ENCODE measurements at places on chromosomes 6 and 20. TPM values are rescaled to one million over a fixed set of nuclear protein-coding genes. Genes with fewer than 3 reads are reported as not detected.
A peak's percentile ranks its signal among the peaks of the same experiment; 100 is the strongest.

C4A gene
- 3.8 TPM for total RNA-seq

GRCh38 chr6:155388591-155388990 lies 67.0 kb downstream of the NOX3 start:
- no peaks in the 10 kb centered on the region for H3K27me3 ChIP-seq
- no peaks in the 10 kb centered on the region for H3K36me3 ChIP-seq
- H3K4me3 ChIP-seq: no peak overlapping the region

DNA sequence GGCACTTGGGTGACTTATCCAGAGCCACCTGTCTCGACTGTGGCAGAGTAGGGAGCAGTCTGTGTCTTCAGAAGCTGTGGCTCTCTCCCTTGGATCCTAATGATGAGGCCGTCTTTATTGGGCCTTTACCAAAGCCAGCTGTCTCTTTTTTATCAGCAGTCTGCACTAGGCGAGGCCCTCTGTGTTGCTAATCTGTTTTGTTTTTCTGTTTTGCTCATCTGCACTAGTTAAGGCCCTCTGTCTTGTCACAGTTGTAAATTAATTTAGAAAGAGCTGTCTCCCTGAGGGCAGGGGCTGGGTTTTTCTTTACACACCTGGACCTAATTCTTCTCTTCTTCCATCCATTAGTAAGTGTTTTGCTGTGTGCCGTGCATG lies 45.0 kb downstream of the CDS2 start:
- no peaks in the 10 kb centered on the region for H3K27me3 ChIP-seq
- no peaks in the 10 kb centered on the region for H3K36me3 ChIP-seq
- no peak overlapping the region for H3K27ac ChIP-seq

LY6G6C gene
- total RNA-seq: 0.66 TPM

GRCh38 chr6:33966536-33966935 lies 162.7 kb upstream of the MLN start:
- H3K4me3 ChIP-seq: no peak overlapping the region
- H3K36me3 ChIP-seq: no peaks in the 10 kb centered on the region
- no peak overlapping the region for H3K27ac ChIP-seq
- no peak for DNase-seq
- H3K4me1 ChIP-seq: no peaks in the 10 kb centered on the region

DNA sequence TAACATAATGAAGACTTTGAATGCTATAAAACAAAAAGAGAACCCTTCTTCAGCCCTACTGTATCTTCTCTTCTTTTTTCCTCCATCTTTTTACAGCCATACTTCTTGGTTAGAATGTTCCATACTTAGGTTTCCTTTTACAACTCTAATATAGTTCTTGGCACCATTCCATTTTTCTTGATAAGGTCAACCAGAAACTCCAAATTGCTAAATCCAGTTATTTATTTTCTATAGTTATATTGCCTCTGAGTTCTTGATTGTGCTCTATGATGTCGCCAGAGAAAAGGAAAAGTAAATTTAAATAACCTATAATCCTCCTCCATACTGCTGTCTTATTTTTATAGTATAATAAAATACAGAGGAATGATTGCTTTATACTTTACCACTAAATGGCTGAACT lies 26.7 kb upstream of the COL10A1 start:
- no peaks in the 10 kb centered on the region for H3K36me3 ChIP-seq
- H3K4me3 ChIP-seq: no peak overlapping the region
- no peaks in the 10 kb centered on the region for H3K27me3 ChIP-seq
- no peak overlapping the region for H3K27ac ChIP-seq
- DNase-seq: no peak

DNA sequence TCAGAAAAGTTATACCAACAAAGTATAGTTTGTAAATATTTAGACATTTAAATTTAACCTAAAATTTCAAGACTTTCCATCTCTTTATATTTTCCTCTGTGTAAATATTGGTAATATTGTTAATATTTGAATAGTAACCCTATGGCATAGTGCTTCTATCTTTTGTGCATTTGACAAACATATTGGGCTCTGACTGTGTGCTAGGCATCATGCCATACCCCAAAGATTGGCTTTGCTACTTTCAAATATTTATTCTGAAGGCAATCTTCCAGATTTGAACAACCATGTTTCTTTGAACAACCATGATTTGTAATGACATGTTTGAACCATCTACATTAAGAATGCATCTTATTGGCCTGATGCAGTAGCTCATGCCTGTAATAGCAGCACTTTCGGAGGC lies 15.5 kb upstream of the PRDM1 start:
- H3K4me1 ChIP-seq: peaks cover 8% of the 10 kb centered on the region
- H3K27me3 ChIP-seq: peaks cover 3% of the 10 kb centered on the region
- no peak overlapping the region for H3K27ac ChIP-seq
- H3K36me3 ChIP-seq: no peaks in the 10 kb centered on the region
- no peak overlapping the region for H3K4me3 ChIP-seq
- DNase-seq: no peak

DNA sequence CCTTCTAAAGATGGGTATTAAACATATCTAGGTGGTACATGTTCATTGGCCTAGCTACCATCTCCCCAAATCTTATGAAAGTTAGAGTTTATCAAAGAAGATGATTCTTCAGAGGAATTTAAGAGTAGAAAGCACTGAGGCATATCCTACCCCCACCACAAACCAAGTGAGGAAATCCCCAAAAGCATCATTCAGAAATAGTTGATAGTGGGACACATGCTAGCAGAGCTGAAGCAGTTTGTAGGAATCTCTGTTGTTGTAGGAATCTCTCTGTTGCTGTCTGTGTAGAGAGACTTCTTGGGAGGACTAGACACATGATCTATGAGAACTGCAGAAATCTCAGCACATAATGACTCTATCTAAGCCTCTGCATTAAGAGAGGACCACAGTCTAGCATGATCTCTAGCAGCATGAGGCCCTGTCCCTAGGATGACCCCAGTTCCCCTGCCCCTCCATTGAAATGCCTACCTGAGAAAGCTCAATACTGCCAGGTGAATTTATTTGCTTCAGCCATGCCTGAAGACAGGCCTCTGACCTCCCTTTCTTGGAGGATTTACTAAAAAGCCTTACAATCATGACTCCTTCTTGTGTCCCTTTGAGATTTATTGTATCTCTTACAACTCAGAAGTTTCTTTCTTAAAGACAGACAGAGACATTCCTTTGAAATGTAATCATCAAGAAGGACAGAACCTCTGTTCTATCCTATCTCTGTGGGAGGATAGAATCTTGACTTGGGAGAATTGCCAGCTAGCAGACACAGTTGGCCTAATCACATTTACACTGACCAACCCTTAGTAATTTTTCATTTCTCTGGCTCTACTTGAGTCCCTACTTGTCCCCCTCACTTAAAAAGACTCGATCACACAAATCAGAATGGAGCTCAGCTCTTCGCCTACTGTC lies 582.4 kb downstream of the PHF3 start:
- H3K4me3 ChIP-seq: no peak overlapping the region
- no peaks in the 10 kb centered on the region for H3K27me3 ChIP-seq
- peaks cover 4% of the 10 kb centered on the region for H3K4me1 ChIP-seq
- DNase-seq: no peak

- no peaks in the 10 kb centered on the region for H3K4me1 ChIP-seq
- DNase-seq: no peak
- H3K27ac ChIP-seq: no peak overlapping the region
- H3K27me3 ChIP-seq: no peaks in the 10 kb centered on the region
Measured at GRCh38 chr20:43408848-43409576, 48.7 kb upstream of the SRSF6 start.

DNA sequence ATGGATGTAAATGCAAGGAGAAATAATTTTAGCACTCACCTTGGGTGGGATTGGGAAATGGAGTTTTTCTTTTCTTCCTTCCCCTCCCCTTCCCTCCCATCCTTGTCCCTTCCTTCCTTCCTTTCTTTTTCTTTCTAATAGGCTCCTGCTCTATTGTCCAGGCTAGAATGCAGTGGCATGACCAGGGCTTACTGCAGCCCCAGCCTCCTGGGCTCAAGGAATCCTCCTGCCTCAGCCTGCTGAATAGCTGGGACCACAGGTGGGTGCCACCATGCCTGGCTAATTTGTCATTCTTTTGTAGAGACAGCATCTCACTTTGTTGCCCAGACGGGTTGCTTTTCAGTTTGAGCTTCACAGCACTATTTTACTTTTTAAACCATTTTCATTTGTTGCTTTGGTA lies 21.5 kb upstream of the ATRN start:
- H3K4me1 ChIP-seq: no peaks in the 10 kb centered on the region
- H3K27me3 ChIP-seq: peaks cover 11% of the 10 kb centered on the region
- H3K27ac ChIP-seq: no peak overlapping the region
- no peak overlapping the region for H3K4me3 ChIP-seq
- no peak for DNase-seq

- no peak overlapping the region for H3K4me3 ChIP-seq
- no peak overlapping the region for H3K27ac ChIP-seq
- peak; percentile 85 for DNase-seq
Measured at GRCh38 chr6:90403489-90404381, 107.1 kb upstream of the BACH2 start.

- peak; percentile 89 for DNase-seq
- peak within 1 kb of the TSS; percentile 64 for H3K27ac ChIP-seq
- H3K36me3 ChIP-seq: no peaks in the 10 kb centered on the region
- no peaks in the 10 kb centered on the region for H3K27me3 ChIP-seq
Measured at GRCh38 chr6:148746363-148747144, at the start of gene UST. TSS of gene UST (plus strand) at chr6:148747030. CDS start at chr6:148747431, 401 bp downstream.

TMC2 gene
- not detected for total RNA-seq

- H3K4me1 ChIP-seq: no peaks in the 10 kb centered on the region
- no peak overlapping the region for H3K4me3 ChIP-seq
- H3K27me3 ChIP-seq: no peaks in the 10 kb centered on the region
Measured at GRCh38 chr6:73679009-73679408, 17.0 kb upstream of the CD109 start.

DNA sequence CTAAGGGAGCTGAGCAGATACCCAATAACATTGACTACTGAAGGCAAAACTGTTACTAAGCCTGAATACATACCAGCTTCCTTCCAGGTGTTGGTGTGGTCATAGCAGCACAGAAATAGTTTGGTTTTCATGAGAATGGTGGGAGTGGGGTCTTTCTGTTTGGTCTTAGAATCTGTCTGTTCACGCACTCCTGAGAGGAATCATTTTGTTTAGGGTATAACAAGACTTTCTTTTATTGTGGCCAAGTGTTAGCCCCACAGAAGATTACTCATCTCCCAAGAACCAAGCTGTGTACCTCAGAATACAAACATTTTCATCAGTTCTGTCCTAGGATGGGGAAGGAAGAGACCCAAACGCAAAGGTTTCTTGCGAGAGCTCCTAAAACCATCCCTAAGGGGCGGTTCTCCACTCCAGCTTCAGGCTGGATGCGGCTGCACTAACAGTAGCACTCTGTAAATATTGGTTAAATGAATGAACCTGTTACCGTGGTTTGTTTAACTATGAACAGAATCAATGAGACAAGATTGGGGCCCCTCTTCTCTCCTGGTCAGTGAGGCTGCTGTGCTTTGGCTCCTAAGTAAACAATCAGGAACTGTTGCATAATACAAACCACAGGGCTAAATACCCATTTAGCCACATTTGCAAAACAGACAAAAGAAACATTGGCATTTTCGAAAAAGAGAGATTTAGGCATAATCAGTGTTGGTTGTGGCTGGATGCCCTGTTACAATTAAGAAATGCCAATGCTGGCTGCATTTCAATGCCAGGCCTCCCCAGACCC lies 44.9 kb downstream of the SNAP25 start:
- peak; percentile 27 for DNase-seq
- peaks cover 2% of the 10 kb centered on the region for H3K27me3 ChIP-seq
- no peaks in the 10 kb centered on the region for H3K4me1 ChIP-seq
- H3K27ac ChIP-seq: no peak overlapping the region
- H3K36me3 ChIP-seq: no peaks in the 10 kb centered on the region

DNA sequence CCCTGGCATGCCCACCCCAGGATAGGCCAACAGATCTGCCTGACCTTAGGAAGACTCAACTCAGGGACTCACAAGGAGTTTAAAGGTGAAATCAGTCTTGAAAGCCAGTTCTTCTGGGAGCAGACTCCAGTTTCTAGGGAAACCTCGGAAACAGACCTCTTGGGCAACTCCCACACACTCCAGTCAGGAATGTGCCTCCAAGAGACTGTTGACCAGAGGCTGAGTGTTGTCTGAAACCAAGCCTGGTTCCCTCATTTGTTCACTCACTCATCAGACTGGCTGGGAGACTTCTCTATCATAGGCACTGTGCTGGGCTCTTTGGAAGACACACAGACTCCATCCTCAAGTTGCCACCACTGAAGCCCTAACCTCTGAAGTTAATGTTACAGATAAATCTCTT lies 1.8 kb downstream of the TREM1 start:
- H3K27ac ChIP-seq: no peak overlapping the region
- H3K27me3 ChIP-seq: peaks cover 4% of the 10 kb centered on the region
- DNase-seq: peak; percentile 12
- H3K4me3 ChIP-seq: no peak overlapping the region

DNA sequence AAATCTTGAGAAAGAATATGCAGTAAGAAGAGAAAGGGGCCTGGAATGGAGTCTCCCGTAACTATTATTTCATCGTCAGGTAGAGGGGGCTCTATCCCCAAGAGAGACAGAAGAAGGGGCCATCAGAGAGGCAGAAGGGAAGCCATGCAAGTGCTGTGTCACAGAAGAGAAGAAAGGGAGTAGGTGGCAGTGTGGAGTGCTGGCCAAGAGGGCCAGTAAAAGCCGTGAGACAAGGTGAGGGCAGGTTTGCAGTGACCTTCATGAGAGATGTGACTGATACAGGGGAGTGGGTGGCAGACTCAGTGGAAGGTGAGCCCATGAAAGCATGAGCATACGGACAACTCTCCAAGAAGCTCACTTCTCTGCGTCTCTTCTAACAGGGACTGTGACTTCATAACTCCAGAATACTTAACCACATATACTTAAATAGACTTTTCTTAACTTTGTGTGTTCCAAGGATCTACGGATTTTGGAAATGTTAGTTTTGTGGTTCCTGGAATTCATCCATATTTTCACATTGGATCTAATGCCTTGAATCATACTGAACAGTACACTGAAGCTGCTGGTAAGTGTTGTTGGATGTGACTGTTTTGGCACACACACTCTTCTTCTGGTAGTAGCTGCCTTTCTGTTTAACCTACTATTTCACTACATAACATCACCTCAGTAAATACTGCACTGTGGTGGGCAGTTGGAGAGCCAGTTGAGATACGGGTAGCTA lies 15.6 kb downstream of the PM20D2 start:
- no peak overlapping the region for H3K27ac ChIP-seq
- H3K4me3 ChIP-seq: no peak overlapping the region
- H3K27me3 ChIP-seq: no peaks in the 10 kb centered on the region
- peak; percentile 54 for DNase-seq

GRCh38 chr6:44494011-44494501 lies 106.5 kb downstream of the CDC5L start:
- peak; percentile 90 for DNase-seq
- no peaks in the 10 kb centered on the region for H3K27me3 ChIP-seq
- no peak overlapping the region for H3K4me3 ChIP-seq
- H3K27ac ChIP-seq: peak overlapping the region; percentile 88

NKAIN2 gene
- total RNA-seq: not detected

- H3K36me3 ChIP-seq: no peaks in the 10 kb centered on the region
- H3K4me1 ChIP-seq: no peaks in the 10 kb centered on the region
- no peaks in the 10 kb centered on the region for H3K27me3 ChIP-seq
Measured at GRCh38 chr20:3515379-3516170, 44.8 kb downstream of the ATRN start.

DNA sequence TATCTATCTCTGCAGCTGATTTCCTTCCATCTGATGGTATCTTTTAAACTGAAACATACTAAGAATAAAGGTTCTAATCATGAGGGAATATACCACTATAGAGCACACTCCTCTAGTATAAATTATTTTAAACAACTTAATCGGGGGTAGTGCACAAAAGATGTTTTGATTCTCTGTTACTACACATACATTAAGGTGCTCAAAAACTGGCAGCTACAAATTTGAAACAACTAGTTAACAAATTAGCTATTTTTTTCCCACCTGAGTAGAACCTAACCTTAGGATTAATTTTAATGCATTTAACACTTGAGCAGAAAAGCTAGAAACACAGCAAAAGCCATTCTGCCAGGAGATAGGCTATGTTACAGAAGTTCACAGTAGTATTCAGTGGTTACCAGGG lies 23.0 kb downstream of the CCNC start:
- DNase-seq: no peak
- H3K4me1 ChIP-seq: no peaks in the 10 kb centered on the region
- no peaks in the 10 kb centered on the region for H3K27me3 ChIP-seq
- peaks cover 36% of the 10 kb centered on the region for H3K36me3 ChIP-seq
- H3K27ac ChIP-seq: no peak overlapping the region

Measured in astrocyte (in vitro differentiated cells and primary cell).